ENCODE measurements at places on chromosomes 16 and 17.
A peak's percentile ranks its signal among the peaks of the same experiment; 100 is the strongest.

GRCh38 chr16:79185711-79186110, 414.8 kb downstream of the MAF start:
- DNase-seq: no peak

DNA sequence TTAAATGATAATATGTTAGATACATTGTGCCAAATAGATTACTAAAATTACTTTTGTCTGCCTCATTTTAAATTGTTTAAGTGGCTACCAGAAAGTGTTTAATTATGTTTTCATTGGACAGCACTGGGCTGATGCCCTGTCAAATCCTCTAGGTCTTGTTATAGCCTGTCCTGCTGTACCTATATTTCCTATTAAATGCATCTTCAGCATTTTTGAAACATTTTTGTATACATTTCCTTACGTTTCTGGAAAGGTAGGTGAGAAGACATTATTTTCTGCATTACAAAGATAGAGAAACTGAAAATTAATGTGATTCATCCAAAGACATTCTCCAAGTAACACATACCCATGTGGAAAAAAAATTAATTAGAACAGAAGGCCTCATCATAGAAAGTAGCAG, 192.2 kb upstream of the HS3ST3A1 start:
- no peak for DNase-seq

DNA sequence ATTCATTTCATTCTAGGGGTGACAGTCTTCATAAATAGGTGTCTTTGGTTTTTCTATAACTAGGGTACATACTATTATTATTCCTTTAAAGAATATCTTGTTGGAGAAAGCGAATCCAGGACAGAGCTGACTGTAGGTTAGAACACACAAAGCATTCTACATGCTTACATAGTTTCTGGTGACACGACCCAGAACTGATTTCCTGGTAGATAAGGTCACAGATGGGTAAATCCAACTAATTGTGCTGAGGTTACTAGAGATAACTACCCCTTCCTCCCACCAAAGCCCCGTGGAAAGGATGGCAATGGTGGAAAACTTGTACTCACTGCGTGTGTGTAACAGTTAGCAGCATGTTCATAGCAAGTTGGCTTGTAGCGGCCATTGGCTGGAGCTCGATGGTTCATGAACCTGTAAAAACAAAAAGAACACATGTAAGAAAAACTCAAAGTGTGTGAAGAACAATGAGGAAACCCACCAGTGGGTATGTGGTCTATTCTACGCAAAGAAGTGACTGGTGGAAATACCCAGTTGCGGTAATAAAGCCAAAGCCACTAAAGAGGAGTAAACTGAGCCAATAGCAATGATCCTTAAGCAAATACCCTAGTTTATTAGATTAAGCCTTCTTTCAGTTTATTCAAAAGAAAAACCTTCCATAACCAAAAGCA, 7.7 kb downstream of the MMD start:
- DNase-seq: no peak

DNA sequence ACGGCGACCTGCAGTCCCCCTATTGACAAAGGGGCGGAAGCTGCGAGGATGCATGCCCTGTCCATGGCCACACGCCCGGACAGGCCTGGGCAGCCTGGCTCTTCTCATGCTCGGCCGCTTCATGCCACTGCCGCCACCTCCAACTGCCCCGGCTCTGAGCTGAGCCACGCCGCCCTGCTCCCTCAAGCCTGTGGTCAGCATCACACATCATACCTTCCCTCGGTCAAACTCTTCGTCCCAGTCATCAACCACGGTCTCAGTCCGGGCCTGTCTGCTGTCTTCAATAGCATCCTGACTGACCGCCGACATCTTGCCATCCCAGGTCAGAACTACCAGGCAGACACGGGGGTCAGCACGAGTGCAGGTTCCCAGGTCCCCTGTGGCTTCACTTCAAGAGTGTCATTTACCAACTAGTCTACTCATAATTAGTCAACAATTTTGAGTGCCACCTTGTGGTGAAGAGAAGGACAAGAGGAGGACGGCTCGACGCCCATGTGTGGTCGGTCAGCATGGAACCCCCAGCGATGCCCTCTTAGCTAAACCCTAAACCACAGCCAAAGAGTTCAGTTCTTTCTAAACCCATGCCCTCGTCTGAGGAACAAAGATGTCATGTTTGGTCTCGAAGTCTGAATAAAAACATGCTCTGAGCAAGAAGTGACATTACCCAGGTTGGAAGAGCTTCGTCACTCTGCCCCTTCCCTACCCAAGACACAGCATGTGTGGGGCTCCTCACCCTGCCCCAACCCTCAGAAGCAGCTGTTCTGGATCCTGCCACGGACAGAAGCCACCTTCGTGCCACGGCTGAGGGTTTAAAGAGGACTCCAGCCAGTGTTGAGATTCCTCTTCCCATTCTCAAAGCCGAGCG, 16.9 kb upstream of the CYTH1 start:
- DNase-seq: no peak

DNA sequence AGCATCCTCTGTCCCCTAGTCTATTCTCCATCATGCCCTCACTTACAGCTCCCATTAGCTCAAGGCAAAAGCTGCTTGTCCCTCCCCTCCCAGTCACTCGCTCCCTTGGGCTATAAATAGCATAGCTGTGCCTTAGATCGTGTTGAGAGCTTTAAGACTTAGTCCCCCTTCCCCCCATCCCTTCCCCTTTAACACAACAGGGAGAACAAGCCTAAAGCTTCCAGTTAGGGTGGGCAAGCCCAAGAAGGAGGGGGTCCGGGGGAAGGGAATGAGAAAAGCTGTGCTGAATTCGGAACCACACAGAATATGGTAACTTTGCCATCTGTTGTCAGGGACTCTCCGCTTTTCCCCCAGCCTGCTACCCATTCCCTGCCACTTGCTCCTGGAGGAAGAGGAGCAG, 4.9 kb upstream of the HIGD1B start:
- DNase-seq: no peak

DNA sequence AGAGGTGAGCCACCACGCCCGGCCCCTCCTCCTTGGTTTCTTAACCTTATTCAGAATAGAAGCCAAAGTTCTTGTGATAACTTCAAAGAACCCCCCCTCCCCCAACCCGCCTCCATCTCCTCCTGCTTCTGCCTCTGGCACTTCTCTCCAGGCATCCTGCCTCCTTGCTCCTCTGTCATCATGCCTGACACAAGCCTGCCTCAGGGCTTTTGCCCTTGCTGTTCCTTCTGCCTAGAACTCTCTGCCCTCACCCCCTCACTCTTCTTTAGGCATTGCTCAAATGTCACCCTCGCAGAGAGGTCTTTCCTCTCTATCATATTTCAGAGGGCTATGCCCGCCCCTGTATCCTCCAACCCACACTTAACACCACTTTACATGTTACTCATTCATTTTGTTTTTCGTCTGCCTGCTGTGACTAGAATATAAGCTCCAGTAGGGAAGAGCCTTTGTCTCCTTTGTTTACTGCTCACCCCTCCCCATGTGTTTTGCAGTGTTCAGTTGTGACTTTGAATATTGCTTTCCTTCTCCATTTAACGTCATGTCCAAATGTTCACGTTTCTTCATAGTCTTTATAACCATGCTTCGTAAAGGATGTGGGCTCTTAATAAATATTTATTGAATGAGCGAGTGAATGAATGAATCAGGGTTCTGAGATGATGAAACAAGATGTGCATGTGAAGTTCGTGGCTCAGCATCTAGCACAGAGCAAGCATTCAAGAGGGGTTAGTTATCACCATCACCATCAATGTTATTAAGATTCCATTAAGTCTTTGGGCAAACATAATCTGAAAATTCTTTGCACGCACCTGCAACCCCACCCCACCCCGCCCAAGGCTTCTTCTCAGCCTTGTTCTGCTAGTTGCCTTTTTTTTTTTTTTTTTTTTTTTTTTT, 186.2 kb upstream of the WSCD1 start:
- no peak for DNase-seq

- no peak for DNase-seq
These were observed 1.8 kb downstream of the ZNRF1 start for GRCh38 chr16:75000481-75001081.

DNA sequence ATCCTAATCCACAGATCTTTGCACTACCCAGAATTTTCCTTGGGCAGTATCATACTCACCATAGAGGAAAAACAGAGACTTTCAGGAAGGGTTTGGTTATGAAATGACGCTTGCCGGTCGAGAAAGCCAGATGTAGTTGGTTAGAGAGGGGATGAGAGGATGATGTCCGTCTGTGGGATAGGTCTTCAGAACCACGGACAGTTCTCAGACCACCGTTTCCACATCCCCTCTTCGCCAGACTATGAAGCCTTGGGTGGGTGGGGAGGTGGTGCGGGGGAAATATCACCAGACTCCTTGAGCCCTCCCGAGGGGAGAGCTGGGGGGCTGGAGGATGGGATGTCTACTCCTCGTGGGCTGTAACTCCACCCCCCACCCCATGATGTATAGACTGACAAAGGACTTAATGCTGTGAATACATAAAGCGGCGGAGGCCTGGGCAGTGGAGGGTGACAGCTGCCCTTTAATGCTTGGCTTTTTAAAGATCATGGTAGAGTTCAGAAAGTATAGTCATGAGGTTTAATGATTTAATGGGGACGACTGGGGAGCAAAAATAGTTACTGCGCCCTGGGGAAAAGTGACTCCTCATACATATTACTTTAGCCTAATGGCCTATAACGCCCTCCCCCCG, 96.6 kb downstream of the MRM1 start:
- DNase-seq: peak; percentile 30

- no peak for DNase-seq
These were observed 2.3 kb downstream of the ALDH3A2 start for GRCh38 chr17:19650826-19651225.

DNA sequence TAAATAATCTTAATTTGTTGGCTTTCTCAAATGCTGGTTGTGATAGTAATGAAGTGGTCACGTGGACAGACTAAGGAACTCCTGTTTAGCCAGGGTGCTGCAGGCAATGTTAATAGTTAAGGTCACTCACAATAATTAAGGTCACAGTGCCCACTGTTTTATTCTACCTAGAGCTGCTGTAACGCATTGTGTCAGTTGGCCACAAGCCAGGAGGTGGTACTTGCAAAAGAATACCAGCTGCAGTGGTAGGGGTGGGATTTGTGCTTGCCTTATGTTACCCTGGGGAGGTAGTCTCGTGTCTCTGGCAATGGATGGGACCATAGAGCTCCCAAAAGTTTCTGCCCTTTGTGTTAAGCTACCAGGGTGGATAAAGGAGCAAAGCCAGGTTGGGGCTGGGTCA, 969.1 kb upstream of the CDH8 start:
- DNase-seq: no peak

- DNase-seq: no peak
These were observed 38.9 kb upstream of the GFOD2 start for GRCh38 chr16:67758006-67758405.

GRCh38 chr17:8002721-8003593, 542 bp downstream of the GUCY2D start:
- no peak for DNase-seq

DNA sequence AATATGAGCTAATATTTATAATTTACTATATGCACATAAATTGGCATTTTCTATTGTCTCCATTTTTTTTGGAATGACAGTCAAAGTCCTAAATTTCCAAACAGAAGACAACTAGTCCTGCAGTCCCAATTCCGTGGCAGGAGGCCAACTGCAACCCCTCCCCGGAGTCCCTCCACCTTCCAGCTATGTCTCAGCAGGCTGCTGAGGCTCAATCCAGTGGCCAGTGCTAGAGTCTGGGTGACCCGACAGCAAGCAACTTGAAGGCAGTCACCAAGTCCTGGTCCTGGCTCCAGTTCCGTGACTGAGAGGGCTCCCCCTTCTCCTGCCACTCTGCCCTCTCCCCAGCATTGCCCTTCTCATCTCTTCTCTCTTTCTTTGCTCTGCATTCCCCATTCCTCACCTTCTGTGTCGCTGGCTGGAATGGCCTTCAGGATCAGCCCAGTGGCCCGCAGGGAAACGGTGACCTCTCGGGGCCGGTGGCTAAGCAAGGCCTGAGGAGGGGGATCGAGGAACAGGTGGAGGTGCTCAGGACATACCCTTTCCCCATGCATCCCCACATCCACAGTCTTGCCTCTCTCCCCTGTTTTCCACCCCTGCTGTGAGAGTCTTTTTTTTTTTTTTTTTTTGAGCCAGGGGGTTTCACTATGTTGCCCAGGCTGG, 22.4 kb upstream of the MFSD6L start:
- DNase-seq: no peak

DNA sequence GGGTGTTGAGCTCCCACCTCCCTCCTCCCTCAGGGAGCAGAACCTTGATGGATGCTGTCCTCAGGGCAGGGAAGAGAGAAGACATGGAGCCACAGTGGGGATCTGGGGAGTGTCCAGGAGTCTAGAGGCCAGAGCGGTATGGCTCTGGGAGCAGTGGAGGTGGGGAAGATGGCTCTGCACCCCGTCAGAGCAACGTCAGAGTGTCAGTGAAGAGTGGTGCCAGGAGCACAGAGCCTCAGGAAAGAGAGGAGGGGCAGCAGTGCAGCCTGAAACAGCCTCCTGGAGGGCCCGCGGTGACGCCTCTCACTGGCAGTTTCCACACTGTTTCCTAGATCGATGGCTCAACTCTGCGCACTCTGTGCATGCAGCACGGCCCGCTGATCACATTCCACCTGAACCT, 23.2 kb upstream of the SLC5A11 start:
- DNase-seq: no peak

DNA sequence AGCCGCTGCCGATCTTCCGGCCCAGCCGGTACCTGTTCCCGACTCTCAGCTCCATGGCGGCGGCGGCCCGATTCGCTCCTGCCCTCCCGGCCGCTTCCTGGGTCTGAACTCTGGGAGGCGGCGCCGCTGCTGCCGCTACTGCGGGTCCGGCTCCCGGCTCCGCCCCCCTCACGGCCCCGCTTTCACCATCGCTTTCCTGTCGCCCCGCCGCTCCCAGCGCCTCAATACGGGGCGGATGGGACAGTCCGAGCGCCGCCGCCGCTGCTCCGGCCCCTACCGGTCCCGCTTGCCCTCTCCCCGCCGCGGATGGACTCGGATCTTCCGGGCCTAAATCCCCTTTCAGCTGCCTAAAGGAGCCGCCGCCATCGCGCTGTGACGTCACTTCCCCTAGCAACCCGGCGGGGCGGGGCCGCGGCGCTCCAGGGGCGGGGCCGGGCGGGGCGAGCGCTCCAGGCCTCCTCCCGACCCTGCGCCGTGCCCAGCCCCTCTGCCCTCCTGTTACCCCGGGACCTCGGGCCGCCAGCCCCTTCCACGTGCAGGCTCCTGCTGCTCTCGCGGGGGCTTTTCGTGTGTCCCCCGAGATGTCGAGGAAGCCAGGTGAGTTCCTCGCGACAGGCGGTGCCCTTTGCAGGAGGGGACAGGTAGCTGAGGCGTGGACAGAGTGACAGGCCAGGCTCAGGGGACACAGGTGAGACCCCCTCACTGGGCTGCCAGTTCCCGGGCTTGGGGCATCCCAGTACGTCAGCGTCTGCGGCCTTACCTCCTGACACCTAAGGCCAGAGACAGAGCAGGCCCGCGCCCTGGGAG, at the start of gene CSNK1D:
Gene CSNK1D, minus strand, starts transcription at position 374 of the 807 bp plus-strand sequence. Its CDS starts 319 bp downstream, at position 55.
- peak; percentile 82 for DNase-seq

GRCh38 chr17:44536090-44536953, 21.0 kb upstream of the FZD2 start:
- no peak for DNase-seq

- no peak for DNase-seq
These were observed 15.0 kb upstream of the SLC12A3 start for GRCh38 chr16:56849690-56850680.

- no peak for DNase-seq
These were observed 86.9 kb downstream of the FOXL1 start for GRCh38 chr16:86665319-86665675.
